ENCODE measurements at places on chromosomes 12 and 14.

GRCh38 chr12:40963751-40964150 is 224.4 kb upstream of the PDZRN4 start:
- DNase-seq = no peak

GRCh38 chr12:69881771-69882170 is 56.7 kb downstream of the MYRFL start:
- DNase-seq = no peak

DNA sequence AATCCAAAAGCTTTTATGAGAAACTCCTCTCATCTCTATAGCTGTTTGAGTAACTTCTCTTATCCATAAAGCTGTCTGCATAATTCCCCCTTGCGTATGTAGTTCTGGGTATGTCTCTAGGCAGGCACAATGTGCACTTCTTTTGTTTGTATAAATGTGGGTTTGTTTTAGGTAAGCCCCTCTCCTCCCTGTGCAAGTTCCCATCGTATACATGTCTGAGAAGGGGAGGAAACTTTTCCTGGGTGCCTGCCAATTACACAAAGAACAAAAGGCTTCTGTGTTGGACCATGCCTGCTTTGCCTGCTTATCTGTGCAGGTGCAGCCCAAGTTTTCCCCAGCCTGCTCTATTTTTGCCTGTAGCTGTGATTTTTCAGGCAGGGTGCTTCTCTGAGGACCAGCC is 96.7 kb downstream of the CCER1 start:
- peak; percentile 25 for DNase-seq

DNA sequence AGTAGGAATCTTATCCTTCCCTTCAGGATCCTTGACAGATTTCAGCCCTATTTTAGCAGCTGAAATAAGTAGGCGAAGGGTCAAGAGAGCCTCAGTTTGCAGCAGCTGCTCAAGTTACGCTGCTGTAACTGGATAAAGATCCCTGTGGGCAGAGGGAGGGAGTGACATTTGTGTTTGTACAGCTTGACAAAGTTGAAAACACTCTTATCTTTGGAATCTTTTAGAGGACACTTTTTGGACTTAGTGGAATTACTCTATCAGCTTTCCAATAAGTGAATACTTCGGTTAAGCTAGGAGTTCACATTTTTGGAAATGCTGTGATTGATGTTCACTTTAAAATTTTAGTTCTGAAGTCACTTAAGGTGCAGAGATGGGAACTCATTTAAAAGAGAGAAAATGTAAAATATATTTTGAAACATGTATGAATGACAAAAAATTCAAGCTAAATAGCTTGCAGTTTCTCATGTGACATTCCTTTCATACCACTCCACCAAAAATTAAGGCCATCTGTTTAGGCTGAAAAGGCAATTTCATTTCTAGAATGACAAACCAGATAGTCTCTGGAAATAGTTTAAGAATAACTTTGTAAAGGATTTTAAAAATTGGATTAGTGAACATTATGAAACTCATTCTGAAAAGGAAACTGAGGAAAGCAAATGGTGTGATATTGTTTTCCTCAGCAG is 55.2 kb downstream of the SLC38A4 start:
- DNase-seq = no peak

GRCh38 chr12:116654226-116654743 is 83.6 kb downstream of the SPRING1 start:
- no peak for DNase-seq

GRCh38 chr14:98955036-98955740 is 316.8 kb downstream of the BCL11B start:
- no peak for DNase-seq

GRCh38 chr12:113912760-113913329 is 53.3 kb downstream of the RBM19 start:
- DNase-seq = peak; percentile 77

GRCh38 chr12:25301798-25302197 is 51.1 kb upstream of the KRAS start:
- no peak for DNase-seq

Data from progenitor cell of endocrine pancreas (in vitro differentiated cells).